ENCODE measurements at places on chromosomes 3 and 15.
A peak's percentile ranks its signal among the peaks of the same experiment; 100 is the strongest.

- DNase-seq, result no peak
Observed at GRCh38 chr15:77622934-77623754, 9.6 kb downstream of the LINGO1 start.

DNA sequence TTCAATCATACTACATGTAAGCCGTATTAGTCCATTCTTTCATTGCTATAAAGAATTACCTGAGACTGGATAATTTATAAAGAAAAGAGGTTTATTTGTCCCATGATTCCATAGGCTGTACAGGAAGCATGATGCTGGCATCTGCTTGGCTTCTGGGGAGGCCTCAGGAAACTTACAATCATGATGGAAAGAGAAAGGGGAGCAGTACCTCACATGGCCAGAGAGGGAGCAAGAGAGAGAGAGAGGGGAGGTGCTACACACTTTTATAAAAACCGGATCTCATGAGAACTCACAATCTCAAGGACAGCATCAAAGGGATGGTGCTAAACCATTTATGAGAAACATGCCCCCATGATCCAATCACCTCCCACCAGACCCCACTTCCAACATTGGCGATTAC lies 14.3 kb upstream of the CLASP2 start:
- no peak for DNase-seq

- no peak for DNase-seq
Observed at GRCh38 chr3:2684046-2684445, 426.1 kb downstream of the IL5RA start.

DNA sequence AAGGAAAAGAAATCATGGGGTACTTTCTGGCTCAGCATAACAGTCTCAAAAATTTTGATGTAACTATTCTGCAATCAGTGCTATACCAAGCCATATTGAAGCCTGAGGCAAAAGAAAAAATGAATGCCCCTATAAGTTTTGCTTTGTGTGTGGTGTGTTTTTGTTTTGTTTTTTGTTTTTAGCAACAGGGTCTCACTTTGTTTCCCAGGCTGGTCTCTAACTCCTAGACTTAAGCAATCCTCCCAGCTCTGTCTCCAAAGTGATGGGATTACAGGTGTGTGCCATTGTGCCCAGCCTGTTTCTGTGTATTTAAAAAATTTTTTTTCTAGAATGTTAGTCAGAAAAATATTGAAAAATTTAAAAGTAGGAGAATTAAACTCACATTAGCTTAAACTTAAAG lies 93.2 kb downstream of the ZNF280D start:
- DNase-seq, result no peak

DNA sequence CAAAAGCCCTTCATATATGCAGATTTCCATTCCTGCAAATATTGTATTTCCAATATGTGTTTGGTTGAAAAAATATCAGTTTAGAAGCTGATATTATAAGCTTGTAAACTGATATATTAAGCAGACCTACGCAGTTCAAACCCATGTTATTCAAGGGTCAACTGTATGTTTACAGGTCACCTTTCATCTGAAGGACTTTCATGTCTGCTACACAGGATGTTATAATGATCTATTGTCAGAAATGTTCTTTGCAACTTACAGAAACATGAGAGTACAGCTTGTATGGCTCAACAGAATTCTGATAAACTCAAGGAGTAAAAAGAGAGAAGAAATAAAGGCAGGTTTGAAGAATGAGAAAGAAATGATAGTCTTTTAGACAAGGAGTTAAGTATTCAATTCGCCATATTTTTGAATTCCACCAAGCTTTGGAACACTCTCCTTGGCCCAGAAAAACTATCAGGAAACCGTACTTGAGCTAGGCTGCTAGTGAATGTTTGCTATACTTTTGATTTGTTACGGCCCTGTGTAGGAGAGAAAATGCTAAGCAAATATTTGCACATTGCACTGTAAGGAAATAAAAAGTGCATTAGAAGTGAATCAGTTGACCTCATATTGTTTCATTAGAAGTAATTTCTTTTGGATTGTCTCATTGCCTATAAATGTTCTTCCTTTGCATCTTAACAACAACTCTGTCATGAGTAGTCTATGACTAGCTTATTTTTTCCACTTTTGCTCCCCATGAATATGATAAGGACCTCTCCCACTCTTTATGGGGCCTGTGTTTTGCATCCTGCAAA lies 81.2 kb downstream of the NEK11 start:
- no peak for DNase-seq

DNA sequence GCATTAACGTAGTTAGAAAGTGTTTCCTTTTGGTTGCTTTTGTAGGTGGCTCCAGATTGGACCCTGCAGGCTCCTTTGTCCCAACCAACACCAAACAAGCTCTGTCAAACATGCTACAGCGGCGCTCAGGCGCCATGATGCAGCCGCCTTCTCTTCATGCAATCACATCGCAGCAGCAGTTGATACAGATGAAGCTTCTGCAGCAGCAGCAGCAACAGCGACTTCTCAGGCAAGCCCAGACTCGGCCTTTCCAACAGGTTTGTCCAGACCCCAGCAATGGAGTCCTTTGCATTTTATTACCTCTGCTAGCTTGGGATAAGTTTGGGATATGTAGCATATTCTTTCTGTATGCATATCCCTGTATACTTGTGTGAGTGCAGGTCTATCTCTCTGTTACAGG lies 10.1 kb upstream of the P2RY12 start:
- DNase-seq, result no peak

GRCh38 chr3:194559530-194559929 lies 72.7 kb upstream of the ATP13A3 start:
- DNase-seq, result no peak

- no peak for DNase-seq
Observed at GRCh38 chr15:40100947-40101905, 7.5 kb downstream of the BMF start.

DNA sequence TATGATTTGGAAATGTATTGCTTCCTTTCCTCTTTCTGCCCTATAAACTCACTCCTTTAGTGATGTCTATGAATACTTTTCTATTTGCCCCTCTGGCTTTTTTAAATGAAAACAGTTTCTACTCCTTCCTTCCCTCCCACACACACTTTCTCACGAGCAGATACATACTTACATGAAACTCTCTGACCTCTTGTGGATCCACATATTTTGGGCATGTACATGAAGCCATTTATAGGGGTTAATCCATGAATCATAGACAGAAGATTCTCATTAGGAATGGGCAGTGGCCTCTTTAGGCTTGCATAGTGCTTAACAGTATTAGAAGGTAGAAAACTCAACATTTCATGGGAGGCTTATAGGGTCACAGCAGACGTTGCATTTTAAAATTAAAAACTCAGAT lies 24.8 kb downstream of the ANAPC13 start:
- DNase-seq, result no peak

GRCh38 chr15:90875549-90875981 lies 7.2 kb downstream of the FURIN start:
- DNase-seq, result no peak

DNA sequence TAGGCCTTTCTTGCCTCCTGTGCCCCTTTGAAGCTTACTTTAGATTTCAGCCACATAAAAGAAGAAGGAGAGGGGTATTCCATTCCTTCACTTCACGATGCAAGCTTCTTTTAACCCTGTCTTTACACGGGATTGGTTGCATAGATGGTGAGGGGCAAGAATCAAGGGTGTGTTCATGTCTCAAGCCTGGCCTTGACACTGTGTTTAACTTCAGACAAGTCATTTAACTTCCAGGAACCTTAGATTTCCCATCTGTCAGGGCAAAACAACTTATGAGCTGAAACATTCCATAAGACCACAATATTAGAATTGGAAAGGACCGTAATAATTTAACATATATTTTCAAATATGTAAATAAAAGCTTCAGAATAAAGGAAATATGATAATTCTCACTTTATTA lies 344.5 kb downstream of the MFSD1 start:
- DNase-seq, result no peak

DNA sequence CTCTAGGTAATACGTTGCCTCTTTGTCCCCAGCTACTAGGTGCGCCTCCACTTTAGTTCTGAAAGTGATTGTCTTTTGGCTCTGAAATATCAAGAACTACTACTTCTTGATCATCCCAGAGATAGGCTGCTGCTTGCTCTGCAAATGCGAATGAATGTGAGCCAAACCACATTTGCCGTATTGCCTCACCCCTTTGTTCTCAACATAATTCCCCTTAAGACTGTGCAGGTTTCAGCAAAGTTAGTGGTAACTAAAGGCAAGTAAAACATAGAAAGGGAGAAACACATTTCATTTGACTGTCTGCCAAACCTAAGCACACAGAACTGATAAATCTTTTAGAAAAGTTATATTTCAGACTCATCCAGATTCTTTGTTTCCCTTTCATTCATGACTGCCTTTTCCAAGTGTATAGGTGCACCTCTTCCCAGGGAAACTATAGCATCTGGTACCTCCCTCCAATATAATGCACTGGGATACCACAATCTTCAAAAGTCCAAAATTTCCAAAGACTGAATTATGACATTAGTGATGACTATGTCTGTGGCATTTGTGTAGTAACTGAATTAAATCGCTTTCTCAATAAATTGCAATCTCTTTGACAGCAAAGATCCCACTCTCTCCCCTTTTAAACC lies 720.6 kb upstream of the CBLB start:
- no peak for DNase-seq

- DNase-seq, result no peak
Observed at GRCh38 chr15:95684126-95684525, 646.4 kb upstream of the NR2F2 start.

GRCh38 chr15:20357481-20358065 lies 184.0 kb downstream of the GOLGA6L6 start:
- no peak for DNase-seq

GRCh38 chr3:190444006-190444405 lies 5.7 kb downstream of the TMEM207 start:
- no peak for DNase-seq

DNA sequence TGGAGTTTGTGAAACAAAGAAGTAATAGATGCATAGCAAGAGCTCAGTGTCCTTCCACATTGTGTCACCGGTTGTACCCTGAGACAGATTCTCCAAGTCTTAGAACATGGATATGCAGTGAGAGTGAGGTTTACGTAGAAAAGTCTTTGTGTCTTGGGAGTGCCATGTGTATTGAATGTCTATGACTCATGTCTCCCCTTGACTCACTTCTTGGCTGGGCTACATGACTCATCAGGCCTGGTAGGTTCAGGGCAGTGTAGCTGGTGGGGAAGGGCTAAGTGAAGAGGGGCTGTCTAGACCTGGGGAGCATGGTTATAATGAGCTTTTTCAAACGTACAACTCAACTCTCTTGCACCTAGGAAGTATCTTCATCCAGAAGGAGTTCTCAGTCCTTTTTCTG lies 167.4 kb downstream of the GAP43 start:
- no peak for DNase-seq

DNA sequence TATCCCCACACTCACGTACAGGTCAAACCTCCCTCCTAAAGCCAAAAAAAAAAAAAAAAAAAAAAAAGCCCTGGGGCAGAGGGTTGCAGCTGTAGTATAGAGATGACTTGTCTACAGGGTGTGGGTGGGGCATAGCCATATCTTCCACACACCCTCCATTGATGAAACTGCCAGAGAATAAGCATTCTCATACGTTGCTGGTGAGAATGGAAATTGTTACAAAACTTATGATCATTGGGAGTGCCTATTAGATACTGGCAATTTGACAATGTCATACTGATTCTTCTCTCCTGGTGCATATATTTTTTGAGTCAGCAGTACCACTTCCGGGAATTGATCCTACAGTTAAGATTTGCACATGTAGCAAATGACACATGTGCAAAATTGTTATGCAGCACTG lies 11.0 kb upstream of the CTNNB1 start:
- no peak for DNase-seq

DNA sequence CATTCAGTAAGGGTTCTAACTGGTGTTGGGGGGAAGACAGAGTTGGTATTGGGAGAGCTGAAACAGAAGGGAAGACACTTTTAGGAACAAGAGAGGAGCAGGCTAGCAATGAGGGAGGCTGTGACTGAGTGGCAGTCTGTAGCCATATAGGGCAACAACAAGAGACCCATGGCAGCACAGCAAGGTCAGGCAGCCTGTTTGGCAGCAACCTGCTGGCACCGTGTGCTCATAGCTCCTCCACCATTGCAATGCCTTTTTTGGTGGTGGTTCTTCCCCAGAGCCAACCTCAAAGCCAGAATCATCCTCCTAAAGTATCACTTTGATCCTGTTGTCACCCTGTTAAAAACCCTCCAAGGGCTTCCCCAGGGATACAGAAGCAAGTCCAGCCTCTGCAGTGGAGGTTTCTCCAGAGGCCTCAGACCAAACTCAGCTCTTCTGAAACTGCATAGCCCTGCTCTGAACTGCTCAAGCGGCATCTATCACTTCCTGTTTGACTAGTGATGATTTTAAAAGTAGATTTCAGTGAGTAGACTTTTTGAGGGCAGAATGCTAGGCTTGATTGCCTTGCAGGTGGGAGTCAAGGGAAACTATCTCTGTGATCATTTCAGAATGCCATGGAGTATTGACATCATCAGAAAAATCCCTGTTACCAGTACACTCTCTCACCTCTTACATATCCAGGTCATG lies 176.9 kb downstream of the STAC start:
- no peak for DNase-seq

DNA sequence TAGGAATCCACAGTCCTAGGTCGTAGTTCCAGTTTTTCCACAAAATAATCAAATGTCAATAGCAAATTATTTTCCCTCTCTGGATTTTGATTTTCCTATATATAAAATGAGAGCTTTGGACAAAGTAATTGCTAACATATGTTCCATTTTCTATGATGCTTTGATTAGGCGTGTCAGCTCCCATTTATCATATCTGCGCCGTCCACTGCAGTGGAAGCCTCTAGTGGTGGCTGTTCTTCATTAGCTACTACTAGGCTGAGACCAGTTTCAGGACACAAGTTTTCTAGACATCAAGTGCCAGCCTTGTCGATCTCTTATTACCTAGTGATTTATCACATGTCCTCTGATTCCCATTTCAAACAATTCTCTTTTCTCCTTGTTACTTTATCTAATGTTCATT lies 271.5 kb downstream of the TUSC7 start:
- no peak for DNase-seq

DNA sequence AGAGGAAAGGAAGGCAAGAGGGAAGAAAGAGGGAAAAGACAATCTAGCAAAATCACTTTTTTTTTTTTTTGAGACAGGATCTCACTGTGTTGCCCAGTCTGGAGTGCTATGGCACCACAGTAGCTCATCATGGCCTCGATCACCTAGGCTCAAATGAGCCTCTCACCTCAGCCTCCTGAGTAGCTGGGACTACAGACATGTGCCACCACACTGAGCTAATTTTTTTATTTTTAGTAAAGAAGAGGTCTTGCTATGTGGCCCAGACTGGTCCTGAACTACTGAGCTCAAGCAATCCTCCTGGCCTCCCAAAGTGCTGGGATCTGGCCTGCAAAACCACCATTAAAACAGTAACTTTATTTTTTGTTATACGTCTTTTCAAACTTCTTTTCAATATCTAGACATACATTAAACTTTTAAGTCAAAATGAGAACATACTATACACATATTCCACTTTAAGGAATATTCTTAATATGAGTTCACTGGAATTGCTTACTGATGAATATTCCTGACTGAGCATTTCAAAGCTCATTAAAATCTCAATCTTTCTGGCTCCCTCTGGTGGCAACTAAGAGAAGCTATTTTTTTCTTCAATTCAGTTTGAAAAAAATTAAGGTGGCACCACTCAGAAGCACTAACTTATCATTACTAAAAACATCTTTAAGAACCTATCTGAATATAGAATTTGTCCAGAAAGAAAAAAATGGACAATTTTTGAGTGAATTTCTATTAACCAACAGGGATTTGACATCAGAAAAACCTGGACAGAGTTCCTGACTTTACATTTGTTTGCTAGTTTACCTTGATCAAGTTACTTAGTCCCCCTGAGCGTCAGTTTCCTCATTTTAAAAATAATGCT lies 40.9 kb downstream of the UACA start:
- peak; percentile 32 for DNase-seq

GRCh38 chr3:135081451-135081850 lies 286.4 kb downstream of the EPHB1 start:
- no peak for DNase-seq

Data from DMS79 treated with DMSO at 0.1 percent for 48 hours (cell line).